Fibroblast of the aortic adventitia (primary cell): ENCODE measurements at places on chromosomes 2 and 18. TPM values are rescaled to one million over a fixed set of nuclear protein-coding genes. Genes with fewer than 3 reads are reported as not detected.

IL36RN gene
- not detected in 2 replicates for total RNA-seq

MDH1B gene
- total RNA-seq: 0.81 and 15.1 TPM in 2 replicates

GREB1L gene
- 1.9 and 3.7 TPM in 2 replicates for total RNA-seq

MOGAT1 gene
- total RNA-seq: not detected in 2 replicates

GPBAR1 gene
- total RNA-seq: 0.27 TPM in 1 of 2 replicates, not detected in the other

ECEL1 gene
- not detected in 2 replicates for total RNA-seq

PROKR1 gene
- total RNA-seq: not detected in 2 replicates

C18orf54 gene
- 10.5 and 12.7 TPM in 2 replicates for total RNA-seq

SLC11A1 gene
- 0.09 and 0.33 TPM in 2 replicates for total RNA-seq

RNF125 gene
- 0.65 and 1.6 TPM in 2 replicates for total RNA-seq

DSG1 gene
- total RNA-seq: not detected in 2 replicates

MLPH gene
- total RNA-seq: 5.2 and 6.1 TPM in 2 replicates

HOXD8 gene
- 0.45 and 0.49 TPM in 2 replicates for total RNA-seq

TMEM37 gene
- total RNA-seq: not detected in 2 replicates

CD8A gene
- not detected in 2 replicates for total RNA-seq

SIX3 gene
- total RNA-seq: not detected in 2 replicates

FER1L5 gene
- 0.18 and 0.98 TPM in 2 replicates for total RNA-seq

NDC80 gene
- total RNA-seq: 5.0 and 43.5 TPM in 2 replicates

TLX2 gene
- not detected in 2 replicates for total RNA-seq

GIGYF2 gene
- 58.5 and 139 TPM in 2 replicates for total RNA-seq

CCBE1 gene
- 16.2 and 35.3 TPM in 2 replicates for total RNA-seq

STPG4 gene
- total RNA-seq: 0.09 TPM in 1 of 2 replicates, not detected in the other

NPPC gene
- total RNA-seq: not detected in 2 replicates

AGXT gene
- total RNA-seq: not detected in 2 replicates
